ELF-1 (cell line): ENCODE measurements at places on chromosomes 7 and 10.

DNA sequence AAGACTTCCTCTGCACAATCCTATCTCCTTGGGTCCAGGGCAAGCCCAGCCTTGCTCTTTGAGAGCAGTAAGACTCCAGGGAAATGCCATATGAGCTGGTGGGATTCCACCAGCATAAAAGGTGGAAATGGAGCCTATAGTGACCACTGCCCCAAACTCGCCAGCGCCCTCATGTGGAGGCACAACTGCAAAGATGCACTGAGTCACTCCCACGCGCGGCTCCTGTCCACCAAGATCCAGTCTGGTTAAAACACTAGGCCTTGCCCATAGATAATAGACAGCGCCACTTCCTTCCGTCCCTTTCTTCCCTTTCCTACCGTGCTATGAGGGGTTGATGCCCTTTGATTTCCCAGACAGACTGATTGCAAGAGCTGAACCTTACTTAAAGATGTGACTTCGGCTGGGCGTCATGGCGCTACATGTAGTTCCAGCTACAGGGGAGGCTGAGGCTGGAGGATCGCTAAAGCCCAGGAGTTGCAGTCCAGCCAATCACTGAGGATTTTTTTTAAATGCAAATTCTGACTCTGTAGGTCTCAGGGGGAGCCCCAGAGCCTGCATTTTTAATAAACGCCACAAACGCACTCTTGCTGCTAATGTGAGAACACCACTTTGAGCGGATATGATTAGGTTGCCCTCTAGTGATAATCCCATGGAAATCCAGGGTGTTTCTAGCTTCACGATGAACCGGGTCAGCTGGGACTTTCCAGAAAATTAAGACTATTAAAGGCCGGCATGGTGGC is 136.5 kb downstream of the EPC1 start:
- DNase-seq: peak; percentile 42

GRCh38 chr10:30383356-30383755 is 34.3 kb upstream of the MTPAP start:
- no peak for DNase-seq

- no peak for DNase-seq
Observed at GRCh38 chr7:27897441-27897847, 157.5 kb downstream of the TAX1BP1 start.

GRCh38 chr10:120580918-120581895 is 124.2 kb downstream of the PLPP4 start:
- DNase-seq: peak; percentile 64

DNA sequence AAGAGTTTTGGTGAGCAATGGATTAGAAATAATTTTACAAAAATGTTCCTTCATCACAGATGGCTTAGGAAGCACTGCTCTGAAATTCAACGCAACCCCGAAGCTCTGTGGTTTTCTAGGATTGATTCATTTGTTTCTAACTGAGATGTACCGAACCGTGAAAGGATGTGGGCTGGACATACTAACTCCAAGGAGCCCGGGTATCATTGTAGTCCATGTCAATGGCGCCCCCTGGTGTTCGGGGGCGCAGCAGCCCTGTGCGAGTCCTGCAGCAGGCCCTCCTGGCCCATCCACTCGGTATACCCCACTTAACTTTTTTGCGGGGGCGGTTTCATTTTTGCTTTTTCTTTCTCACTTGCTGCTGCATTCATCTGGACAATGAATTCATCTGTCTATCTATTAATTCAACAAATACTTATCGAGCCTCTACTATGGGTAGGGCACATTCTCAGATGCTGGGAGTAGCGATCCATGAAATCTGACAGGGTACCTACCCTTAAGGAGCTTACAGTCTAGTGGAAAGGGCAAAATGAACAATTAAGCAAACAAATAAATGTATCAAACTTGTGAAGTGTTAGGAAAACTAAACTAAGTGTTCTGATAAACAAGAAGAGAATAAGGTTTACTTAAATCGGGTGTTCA is 25.2 kb upstream of the ITPRID1 start:
- DNase-seq: peak; percentile 78

GRCh38 chr10:94216201-94216600 is 146.5 kb downstream of the NOC3L start:
- no peak for DNase-seq

DNA sequence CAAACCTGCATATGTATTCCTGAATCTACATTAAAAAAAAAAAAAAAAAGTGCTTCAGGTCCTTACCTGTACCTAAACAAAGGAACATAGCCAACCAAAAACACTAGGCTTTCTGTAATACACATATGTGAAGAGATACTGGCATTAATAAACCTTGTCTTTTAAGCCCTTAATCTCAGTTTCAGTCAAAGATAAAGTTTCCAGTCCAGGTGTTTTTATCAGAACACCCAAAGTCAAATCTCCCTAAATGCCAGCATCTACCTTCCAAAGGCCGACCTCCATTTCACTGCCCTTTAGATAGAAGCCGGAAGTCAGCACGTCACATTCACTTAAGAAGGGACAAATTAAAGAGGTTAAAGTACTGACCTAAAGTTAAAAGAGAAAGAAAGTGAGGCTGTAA is 79.8 kb upstream of the NEBL start:
- DNase-seq: no peak

- DNase-seq: no peak
Observed at GRCh38 chr7:133434246-133434865, 181.5 kb downstream of the EXOC4 start.

GRCh38 chr7:25951414-25952260 is 200.4 kb upstream of the NFE2L3 start:
- peak; percentile 75 for DNase-seq

DNA sequence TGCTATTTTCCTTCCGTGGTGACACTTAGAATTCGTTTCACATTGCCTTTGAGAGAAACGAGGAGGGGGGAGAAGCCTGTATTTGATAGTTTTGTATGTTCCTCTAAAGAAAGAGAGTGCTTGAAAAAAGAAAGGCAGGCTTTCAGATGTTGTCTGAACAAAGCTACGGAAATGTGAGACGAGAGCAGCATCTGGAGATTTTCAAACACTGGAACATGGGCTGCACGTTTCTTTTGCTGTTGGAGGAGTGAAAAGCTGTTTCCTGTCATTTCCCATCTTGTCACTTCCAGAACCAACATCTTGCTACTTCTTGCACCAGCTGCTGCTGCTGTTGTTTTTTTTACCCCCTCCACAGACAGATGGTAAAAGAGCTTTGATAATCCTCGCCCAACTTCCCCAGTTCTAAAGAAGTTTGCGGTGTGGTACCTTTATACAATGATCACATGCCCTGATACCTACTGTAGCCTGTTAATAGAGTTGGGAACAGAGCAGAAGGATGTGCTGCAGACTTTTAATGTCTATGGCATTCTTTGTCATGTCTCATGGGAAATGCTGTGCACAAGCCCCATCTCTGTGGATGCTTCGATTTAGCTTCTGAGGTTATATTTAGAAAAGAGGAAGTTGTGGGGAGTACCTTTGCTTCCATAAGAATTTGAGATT is 408.1 kb downstream of the AUTS2 start:
- no peak for DNase-seq

DNA sequence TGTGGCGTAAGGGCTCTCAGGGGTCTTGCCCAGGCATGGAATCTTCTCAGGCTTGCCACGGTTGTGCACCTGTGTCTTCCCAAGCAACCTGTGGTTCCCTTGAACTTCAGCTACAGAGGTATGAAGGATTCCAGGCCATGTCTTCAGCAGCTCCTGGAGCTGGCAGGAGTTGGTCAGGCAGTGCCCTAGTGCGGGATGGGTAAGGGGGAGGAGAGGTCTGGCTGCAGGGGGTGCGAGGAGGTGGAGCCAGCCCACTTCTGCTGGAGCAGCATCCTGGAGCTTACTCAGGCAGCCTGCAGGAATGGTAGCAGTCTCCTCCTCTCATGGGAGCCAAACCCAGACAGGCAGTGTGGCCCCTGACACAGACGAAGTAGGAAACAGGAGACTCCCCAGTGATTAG is 3.8 kb upstream of the TRIL start:
- DNase-seq: peak; percentile 32

DNA sequence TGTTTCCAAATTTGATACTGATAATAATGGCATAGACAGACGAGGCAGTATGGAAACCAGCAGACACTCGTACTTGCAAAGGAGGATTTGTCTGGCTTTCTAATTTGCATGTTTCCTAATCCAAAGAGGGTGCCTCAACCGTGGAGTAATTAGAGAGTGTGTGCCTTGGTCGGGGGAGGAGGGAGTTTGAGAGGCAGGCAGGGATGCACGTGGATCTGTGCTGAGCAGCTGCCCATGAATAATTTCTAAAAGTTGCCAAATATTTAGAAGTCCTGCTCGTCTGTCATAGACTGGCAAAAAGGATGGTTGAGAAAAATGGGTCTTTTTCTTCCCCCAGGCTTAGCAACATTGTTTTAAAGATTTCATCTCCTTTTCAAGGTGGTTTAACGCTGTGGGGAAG is 69.4 kb downstream of the PTPRE start:
- DNase-seq: no peak

DNA sequence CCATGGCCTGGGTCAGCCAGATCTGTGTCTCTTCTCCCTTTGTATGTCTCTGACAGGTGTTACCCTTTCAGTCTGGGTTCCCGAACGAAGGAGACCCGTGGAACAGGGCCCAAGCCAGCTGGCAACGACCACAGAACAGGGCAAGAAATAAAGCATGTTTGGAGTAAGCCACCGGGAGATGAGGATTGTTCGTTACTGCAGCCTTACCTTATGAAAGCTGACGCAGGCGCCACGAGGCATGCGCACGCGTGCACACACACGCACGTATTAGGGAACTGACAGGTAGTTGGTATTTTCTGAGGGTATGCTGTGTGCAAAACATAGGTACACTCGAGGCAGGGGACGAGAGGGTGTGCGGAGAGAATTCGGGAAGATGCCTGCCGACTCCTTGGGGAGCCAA is 46.4 kb upstream of the ENO4 start:
- no peak for DNase-seq

DNA sequence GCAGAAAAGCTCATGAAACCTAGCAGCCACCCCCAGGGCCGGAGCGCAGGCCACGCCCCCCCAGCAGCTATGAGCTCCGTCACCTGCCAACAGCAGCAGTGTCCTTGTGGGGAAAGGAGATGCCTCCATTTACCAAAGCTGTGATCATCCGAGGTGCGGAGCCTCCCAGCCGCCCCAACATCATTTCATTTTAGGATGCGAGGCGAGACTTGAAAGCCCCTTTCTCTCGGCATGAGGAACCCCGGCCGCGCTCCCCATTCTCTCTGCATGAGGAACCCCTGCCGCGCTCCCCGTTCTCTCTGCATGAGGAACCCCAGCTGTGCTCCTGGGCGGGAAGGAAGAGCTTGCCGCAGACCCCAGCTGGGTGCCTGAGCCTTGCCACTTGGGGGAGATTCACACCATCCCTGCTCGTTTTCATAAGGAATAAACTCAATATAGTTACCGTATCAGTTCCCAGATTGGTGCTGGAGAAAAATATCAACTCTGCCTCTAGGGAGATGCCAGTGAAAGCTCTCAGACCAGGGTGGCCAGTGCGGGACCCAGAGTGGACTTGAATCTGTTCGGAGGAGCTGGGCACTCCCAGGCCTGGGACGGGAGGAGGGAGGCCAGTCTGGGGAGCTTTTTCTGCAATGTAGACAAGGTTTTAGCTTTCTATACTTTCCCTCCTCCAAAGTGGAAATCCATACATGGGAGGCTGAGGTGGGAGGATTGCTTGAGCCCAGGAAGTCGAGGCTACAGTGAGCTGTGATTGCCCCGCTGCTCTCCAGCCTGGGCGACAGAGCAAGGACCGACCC is 35.0 kb downstream of the JAKMIP3 start:
- DNase-seq: no peak

DNA sequence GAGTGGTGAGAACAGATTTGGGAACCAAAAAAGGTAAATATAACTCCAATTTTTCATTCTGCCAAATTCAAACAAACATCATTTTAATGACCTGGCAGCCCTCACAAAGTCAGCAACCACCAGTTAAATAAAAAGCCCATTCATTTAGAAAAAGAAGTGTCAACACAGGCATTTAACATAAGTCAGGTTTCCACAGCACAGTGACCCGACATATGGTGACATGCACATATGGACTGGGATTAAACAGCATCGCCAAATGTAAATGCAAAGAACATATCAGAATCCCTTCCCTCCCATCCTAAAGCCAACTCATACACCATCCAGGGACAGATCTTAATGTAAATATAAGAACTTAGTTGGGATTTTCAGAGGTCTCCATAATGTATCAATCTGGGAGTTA is 293.2 kb downstream of the FGFR2 start:
- no peak for DNase-seq
